NCI-H2029 (cell line): ENCODE measurements at places on chromosomes 16 and 17.

GRCh38 chr17:65314212-65314611 lies 177.0 kb downstream of the RGS9 start:
- DNase-seq: no peak

DNA sequence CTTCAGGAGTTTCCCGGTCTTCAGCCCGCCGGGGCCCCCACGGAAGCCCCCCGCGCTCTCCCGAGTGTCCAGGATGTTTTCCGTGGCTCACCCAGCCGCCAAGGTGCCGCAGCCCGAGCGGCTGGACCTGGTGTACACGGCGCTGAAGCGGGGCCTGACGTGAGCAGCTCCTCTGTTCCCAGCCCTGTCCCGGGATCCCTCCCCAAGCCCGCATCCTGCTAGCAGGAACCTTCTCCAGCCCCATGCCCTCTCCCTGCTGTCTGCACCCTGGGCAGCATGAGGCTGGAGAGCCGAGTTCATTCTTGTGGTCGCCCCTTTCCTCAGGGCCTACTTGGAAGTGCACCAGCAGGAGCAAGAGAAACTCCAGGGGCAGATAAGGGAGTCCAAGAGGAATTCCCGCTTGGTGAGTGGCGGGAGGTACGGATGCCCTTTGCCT lies 10.1 kb downstream of the RIPOR1 start:
- DNase-seq: no peak

- no peak for DNase-seq
Observed at GRCh38 chr17:45700171-45701090, 83.7 kb upstream of the CRHR1 start.

- no peak for DNase-seq
Observed at GRCh38 chr16:20803561-20804214, 2.6 kb downstream of the ERI2 start.

DNA sequence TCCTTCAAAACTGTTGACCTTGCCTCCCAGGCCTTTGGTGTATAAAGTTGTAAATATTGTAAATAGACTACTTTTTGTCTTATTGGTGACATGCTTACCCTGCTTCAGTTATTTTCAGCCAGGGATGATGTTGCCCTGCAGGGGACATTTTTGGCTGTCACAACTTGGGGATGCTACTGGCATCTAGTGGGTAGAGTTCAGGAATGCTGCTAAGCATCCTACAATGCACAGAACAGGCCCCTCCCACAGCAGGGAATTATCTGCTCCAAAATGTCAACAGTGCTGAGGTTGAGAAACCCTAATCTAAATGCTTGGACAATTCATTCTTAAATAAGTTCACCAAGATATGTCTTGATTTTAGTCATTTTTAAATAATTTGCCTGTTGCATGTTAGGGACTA lies 459.8 kb downstream of the PMP22 start:
- DNase-seq: no peak

GRCh38 chr17:36048066-36048465 lies 16.0 kb upstream of the CCL18 start:
- no peak for DNase-seq

GRCh38 chr16:51812945-51813344 lies 661.9 kb upstream of the SALL1 start:
- no peak for DNase-seq

- no peak for DNase-seq
Observed at GRCh38 chr16:20268409-20268808, 58.9 kb downstream of the GP2 start.

- DNase-seq: no peak
Observed at GRCh38 chr17:79933863-79934652, 94.8 kb upstream of the CBX4 start.

DNA sequence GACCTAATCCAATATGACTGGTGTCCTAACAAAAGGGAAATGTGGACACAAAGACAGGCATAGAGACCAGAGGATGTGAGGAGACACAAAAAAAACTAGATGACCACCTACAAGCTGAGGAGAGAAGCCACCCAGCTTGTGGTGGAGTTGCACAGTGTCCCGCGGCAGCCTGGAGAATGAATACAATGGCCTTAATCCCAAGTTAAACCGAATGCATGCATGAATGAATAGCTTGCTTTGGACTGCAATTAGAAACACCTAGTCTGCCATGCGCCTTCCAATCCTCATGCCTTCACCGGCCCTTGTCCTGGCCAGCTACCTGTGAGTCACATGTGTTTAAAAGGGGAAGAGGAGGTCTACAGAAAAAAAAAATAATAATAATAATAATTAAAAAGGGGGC lies 72.0 kb downstream of the CNGB1 start:
- no peak for DNase-seq

DNA sequence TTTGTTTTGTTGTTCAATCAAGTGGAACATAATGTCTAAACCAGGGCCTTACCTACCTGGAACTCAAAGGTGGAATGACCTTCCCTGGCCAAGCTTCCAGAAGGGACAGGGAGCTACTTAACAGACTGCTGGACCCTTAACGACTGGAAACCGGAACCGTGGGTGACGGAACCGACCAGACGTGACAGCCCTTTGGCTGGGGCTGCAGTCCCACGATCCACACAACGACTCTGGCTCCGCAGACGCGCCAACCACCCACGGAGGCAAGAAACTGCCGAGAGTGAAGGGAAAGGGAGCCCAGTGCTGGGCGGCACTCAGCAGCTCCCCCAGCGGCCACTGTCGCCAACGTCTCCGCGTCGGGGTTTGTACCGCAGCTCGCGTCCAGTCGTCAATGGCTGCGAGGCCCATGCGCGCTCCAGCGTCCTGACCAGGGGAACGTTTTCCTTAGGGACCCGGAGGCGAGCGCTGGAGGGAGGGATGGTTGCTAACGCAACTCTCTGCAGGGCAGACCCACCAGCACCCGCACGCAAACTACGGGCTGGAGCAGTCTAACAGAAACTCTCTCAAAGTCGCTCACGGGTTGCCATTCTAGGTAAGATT lies 5.5 kb upstream of the KIF22 start:
- no peak for DNase-seq

DNA sequence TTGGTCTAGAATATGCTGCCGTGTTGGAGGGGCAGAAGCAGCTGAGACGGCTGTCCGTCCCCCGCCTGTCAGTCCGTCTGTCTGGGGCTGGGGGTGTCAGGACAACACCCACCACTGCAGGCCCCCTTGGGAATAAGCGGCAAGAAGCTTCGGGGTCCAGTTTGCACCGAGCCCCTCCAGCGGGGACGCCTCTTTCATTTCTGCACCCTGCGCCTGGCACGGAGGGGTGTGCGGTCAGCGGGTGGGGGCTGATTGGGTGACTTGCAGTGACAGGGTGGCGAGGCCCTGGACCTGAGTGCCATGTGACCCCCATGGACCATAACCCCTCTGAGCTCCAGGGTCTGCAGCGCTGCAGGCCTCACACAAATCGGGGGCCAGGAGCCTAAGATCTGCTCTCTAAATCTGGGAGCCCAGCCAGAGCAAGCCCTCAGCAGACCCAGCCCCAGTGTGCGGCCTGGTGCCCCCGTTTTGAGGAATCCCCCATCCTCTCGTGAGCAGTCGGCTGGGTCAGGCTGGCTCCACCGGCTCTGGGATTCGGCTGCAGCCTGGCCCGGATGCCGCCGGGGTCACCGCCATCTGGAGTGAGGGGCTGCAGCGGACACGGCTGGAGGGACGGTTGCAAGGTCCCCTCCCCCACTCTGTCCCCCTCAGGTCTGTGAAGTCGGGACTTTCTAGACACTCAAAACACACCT lies 8.3 kb downstream of the CBFA2T3 start:
- DNase-seq: no peak

GRCh38 chr17:1229349-1229899 lies 40.8 kb upstream of the BHLHA9 start:
- no peak for DNase-seq

DNA sequence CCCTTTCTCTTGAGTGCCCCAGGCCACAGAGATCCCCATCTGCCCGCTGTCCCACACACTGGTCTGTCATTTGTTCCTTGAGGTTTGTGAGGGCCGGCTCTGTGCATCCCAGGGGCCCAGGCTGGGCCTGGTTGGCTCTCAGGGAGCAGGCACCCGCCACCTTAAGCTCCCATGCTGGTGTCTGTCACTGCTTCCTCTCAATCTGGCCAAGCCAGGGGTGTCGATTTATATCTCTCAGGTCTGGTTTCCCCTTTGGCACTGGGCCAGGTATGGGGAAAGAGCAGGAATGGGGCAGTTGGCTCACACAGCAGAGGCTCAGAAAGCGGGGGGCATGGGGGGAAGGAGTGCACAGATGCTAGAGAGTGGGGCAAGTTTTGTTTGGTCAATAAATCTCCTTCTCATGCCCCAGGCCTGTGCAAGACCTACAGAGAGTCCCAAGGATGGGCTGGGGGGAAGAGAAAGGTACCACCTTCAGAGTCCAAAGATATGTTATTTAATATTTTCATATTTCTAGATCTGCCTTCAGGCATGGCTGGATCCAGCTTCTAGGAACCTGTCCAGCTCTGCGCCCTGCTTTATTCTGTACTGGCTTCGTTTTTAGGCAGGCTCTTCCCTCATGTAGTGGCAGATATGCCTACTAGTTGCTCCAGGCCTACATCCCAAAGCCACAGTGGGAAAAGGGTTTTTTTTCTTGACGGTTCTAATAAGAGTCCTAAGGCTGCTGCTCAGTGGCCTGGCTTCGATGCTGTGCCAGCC lies 34.3 kb downstream of the IL4R start:
- DNase-seq: no peak

DNA sequence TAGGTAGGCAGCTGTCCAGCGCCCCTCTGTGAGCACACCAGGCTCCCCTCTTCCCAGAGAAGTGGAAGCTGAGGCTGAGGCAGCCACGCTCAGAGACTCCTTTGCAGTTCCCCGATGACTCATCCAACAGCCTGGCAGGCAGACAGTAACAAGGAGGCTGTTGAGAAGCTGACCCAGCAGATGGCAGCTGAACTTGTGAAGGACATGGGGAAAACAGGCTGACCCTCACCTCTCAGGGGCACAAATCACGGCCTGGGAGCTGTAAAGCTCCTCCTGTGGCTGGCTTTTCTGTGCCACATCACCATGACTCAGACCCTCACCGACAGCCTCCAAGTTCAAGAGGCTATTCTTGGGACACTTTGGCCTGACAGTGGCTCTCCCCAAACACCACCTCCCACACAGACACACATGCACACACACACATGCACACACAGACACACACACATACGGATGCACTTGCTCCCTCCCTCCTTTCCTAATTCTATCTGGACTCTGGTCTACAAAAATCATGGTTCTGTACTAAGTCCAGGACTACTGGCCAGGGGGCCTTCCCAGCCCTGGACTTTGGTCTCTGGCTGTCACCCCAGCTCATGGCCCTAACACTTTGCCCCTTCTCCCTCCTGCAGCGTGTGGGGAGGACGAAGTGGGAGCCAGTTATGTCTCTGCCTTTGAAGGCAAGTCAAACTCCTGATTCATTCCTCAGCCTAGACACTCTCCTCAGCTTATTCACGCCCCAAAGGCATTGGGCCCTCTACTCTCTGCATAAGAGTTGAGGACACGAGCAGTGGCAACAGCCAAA lies 23.2 kb downstream of the MAP3K14 start:
- no peak for DNase-seq

DNA sequence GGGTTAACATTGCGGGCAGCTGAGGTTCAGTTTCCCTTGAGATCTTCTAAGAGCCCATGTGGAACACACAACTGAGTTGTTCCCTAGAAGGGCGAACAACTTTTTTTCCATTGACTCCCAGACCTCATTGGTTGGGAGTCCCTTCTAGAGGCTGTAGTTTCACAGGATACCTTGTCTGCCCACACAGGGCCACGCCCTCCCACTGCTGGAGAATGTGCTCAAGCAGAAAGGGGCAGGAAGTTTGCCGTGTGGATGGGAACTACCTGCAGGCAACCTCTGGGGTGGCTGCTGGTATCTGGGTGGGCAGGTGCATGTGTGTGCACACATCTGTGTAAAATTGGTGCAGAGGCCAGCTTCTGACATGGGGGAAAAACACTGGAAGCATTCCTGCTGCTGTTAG lies 178.8 kb upstream of the PSMD7 start:
- no peak for DNase-seq
